ENCODE measurements at places on chromosomes 16 and 17. TPM values are rescaled to one million over a fixed set of nuclear protein-coding genes. Genes with fewer than 3 reads are reported as not detected.

The GAS2L2 gene
- not detected for total RNA-seq

The ASGR1 gene
- 0.43 TPM for total RNA-seq

The JUP gene
- 83.8 TPM for total RNA-seq

The HBM gene
- total RNA-seq, result not detected

Measured in fibroblast of villous mesenchyme (primary cell).